ENCODE measurements at places on chromosomes 1 and 21.
A peak's percentile ranks its signal among the peaks of the same experiment; 100 is the strongest.

GRCh38 chr1:79903321-79903720 is 896.8 kb upstream of the ADGRL4 start:
- no peak for DNase-seq

DNA sequence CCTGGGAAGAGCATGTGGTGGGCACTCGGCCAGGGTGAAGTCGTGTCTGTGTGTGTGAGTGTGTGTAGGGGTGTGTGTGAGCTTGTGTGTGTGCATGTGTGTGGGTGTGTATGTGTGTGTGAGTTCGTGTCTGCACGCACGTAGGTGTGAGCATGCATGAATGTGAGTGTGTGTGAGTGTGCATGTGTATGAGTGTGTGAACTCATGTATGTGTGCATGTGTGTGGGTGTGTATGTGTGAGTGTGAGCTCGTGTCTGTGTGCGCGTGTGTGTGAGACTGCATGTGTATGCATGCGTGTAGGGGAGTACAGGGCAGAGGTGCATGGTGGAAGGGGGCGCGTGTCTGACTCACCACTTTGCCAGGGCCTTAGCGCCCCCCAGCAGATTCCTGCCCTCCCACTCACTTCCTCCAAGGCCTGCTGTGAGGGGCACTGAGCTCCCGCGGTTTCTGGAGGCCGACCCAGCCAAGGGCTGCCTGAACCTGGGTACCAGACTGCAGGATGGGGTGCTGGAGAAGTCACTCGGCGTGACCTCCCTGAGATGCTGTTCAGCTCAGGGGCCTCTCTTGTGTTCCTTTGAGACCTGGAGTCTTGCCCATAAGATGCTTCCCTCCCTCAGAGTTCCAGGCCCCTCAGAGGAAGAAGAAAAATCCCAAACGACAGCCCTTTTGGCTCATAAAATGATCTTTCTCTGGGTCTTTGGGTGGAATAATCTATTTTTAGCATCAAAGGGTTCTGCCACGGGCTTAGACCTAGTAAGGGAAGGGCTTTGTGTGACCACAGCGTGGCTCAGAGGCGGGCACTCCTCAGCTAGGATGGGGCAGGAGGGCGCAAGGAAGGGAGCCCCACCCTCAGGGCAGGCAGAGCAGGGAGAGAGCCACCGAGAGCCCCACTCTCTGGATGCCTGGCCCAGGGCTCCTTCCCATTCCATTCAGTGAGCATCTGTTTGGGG is 41.1 kb upstream of the RUNX3 start:
- DNase-seq: no peak

DNA sequence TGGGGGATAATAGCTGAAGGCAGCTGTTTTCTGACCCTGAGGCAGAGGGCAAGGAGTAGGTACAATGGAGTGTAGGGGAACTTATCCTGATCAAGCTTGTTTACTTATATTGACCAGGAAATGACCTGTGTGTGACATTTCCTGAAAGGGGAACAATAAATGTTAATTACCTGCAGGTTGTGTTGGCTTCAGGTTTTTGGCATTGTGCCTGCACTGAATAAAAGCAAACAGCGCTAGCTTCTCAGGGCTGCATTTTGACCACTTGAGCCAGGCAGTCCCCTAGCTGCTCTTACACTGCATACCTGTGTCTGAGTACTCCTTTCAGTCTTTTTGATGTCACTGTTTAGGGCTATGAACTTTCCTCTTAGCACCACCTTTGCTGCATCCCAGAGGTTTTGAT is 40.6 kb downstream of the DRAM2 start:
- no peak for DNase-seq

GRCh38 chr21:41071258-41072171 is 96.4 kb upstream of the BACE2 start:
- DNase-seq: no peak

GRCh38 chr1:243315893-243316292 is 60.1 kb downstream of the SDCCAG8 start:
- no peak for DNase-seq

DNA sequence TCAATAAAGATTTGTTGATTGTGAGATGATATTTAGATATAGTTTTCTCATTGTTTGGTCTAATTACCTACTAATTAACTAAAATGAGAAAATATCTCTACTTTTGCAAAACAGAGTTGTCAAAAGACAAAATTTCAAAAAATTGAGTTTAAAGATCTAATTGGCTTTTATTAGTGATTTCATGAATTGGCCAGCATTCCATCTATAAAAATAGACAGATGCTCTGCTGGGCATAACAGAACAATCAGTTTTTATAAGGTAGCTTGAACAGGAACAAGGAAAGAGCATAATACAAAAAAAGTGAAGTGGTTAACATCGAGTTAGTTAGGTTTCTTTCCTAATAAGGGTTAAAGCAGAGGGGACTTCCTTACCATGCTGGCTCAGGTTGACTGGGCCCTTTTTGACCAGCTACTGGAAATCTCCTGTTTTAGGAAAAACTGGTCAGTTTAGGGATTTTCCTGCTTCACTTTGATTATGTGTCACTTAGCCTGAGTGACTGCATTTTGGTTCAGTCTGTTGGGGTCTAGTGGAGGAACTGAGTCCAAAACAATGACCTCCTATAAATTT is 63.0 kb downstream of the VCAM1 start:
- no peak for DNase-seq

DNA sequence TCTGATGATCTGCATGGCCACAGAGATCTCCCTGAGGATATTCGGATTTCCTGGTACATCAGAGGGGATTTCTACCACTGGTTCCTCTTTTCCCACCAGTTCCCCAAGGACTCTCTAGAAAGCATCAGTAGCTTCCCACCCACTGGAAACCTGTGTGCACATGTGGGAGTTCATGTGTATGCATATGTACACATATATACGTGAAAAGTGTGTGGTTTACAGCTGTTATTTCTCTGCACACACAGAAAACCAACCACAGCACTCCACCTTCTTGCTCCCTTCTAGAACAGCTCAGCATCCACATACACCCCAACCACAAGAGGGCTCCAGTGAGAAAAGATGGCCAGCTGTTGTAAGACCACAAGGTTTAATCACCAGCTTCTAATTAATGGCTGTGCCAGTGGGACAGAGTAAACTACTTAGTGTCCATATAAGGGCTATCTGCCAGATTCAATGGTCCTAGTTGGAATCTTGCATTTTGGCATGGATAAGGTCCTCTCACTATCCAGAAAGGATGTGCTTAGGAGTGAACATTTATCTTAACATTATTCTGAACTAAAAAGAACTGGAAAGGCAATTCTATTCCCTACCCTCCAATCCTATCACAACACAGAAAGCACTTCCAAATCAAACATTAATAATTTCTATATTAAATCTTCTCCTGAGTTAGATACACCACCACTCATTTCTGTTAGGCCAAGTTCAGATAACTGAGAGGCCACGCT is 24.1 kb downstream of the GPR3 start:
- DNase-seq: peak; percentile 66

GRCh38 chr1:208682664-208683013 is 438.5 kb upstream of the PLXNA2 start:
- no peak for DNase-seq

DNA sequence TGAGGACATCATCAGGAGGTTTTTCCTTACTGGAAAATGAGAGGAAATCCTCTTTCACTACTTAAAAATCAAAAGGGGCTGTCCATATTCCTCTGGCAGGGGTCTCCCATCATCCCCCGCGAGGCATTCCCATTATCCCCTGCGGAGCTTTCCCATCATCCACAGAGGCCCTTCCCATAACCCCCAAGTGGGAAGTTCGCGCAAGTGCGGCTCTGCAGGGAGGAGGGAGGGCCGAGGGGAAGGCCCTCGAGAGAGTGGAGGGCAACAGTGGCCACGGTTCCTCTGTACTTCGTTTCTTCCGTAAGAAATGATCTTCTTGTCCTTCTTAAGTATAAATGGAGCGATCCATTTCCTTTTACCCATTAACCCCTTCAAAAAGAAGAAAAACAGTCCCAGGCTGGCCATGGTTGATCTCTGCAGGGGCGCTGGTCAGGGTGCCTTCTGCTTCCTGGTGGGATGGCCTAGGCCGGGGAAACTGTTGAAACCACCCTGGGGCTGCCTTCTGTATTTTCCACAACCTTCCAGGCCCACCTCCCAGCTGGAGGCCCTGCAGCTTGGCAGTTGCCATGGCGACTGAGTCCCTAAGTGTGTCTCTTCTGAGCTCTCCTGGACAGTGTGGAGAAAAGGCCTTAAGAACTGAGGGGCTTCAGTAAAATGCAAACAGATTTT is 3.6 kb upstream of the RSPH1 start:
- DNase-seq: peak; percentile 11

- DNase-seq: no peak
These were observed 65.9 kb upstream of the ATP5PO start for GRCh38 chr21:33981391-33982101.

DNA sequence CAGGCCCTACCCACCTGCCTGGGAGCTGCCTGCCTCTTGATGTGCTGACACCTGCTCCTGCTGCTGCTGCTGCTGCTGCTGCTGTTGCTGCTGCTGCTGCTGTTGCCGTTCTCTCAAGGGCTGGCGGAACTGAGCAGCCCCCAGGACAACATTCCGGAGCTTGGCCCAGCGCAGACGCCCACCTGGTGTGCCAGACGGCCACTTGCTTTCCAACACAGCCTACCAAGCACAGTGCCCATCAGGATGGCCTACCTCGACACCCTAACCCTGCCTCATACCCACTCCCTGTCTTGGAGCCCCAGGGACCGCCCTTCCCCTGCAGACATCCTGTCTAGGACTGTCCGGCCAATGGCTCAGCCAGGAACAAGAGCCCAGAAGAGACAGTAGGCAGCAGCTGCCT is 11.8 kb downstream of the DENND4B start:
- no peak for DNase-seq

DNA sequence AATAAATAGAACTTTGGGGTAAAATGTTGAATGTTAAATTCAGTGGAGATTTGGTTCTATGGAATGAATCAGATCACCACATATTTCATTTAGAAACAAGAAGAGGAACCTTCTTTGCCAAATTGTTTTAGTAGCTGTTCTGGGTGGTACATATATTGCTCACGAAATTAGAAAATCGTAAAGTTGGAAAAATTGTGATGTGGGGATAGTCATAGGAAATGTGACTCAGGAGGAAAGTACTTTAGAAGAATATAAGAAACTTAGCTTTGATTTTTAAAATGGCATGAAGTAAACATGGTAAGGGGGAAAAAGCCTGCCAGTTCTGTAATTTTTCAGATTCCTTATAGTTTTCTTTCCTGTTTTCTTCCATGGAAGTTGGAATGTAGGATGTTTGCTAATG is 27.4 kb downstream of the RRP15 start:
- no peak for DNase-seq

- no peak for DNase-seq
These were observed at the start of gene PTPRC for GRCh38 chr1:198638894-198639635. Gene PTPRC, plus strand, starts transcription at chr1:198639040. Its CDS starts 229 bp downstream, at chr1:198639269.

- DNase-seq: no peak
These were observed 9.1 kb downstream of the ABCA4 start for GRCh38 chr1:94111879-94112278.

GRCh38 chr1:10665930-10666850 is 130.3 kb downstream of the CASZ1 start:
- DNase-seq: no peak

DNA sequence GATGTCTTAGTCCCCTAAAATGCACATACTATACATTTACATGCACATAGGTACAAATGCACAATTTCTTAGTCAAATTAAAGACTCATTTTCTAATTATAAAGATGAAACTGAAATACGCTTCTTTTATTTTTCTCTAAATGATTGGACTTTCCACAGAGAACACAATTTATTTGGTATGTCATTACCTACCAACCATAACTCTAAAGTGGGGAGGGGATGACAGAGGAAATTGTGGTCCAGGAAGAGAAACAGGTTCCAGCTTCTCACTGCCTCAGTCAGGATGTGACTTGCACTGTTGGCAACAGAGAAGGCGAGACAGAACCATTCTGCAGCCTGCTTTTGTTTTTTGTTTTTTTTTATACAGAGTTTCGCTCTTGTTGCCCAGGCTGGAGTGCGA is 1189.2 kb downstream of the PLA2G4A start:
- DNase-seq: no peak

GRCh38 chr1:20883766-20884165 is 96.7 kb upstream of the HP1BP3 start:
- DNase-seq: no peak

GRCh38 chr21:45574691-45575090 is 32.5 kb upstream of the SLC19A1 start:
- DNase-seq: no peak

GRCh38 chr1:20359451-20360330 is 69.0 kb downstream of the VWA5B1 start:
- no peak for DNase-seq

- no peak for DNase-seq
These were observed 102.3 kb downstream of the TNFSF18 start for GRCh38 chr1:172948457-172948856.

DNA sequence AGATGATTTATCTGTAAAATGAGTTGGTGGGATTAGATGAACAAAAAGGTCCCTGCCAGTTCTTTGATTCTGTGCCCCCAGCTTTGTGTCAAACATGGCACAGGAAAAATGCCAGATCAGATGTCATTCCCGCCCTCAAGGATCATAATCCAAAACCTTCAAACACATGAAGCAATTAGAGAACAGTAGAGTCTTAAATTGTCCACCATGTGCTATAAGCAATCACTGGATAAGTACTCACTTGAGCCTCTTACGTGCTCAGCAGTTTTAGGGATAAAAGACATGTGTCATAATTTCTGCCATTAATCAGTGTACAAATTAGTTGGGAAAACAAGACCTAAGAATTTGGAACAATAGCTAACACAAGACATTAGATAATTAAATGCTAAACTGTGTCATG is 15.4 kb upstream of the KIAA0040 start:
- DNase-seq: peak; percentile 87

GRCh38 chr1:143691400-143691891 is 280.3 kb downstream of the FAM72C start:
- no peak for DNase-seq

- DNase-seq: no peak
These were observed 1.2 kb downstream of the TRIT1 start for GRCh38 chr1:39882152-39882551.

DNA sequence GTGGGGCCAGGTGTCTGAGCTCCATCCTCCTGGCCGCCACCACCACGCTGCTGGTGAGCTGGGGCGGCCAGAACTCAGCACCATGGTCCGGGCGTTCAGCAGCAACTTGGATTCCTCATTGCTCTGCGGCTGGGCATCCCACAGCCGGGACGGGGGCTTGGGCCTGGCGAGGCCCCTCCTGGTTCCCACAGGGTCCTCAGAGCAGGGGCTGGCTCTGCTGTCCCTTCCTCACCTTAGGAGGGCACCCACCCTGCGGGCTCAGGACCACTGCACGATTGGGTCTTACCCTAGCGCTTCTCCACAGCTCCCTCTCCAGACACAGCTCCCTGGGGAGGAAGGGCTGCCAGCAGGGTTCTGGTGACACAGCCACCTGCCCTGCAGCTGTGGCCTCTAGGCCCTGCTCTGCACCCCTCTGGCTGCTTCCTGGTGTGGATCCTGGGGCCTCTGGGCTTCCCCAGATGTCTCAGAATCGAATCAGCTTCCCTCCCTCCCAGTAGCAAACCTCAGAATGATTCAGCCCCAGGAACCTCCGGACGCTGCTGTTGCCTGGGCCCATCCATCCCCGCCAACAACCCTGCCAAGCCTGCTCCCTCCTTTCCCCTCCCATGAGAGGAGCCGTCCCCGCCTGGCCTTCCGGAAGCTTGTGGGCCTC is 25.0 kb downstream of the CRYAA start:
- no peak for DNase-seq

Data from NCI-H1105 (cell line).